ENCODE measurements at places on chromosomes 2 and 18. TPM values are rescaled to one million over a fixed set of nuclear protein-coding genes. Genes with fewer than 3 reads are reported as not detected.

DNA sequence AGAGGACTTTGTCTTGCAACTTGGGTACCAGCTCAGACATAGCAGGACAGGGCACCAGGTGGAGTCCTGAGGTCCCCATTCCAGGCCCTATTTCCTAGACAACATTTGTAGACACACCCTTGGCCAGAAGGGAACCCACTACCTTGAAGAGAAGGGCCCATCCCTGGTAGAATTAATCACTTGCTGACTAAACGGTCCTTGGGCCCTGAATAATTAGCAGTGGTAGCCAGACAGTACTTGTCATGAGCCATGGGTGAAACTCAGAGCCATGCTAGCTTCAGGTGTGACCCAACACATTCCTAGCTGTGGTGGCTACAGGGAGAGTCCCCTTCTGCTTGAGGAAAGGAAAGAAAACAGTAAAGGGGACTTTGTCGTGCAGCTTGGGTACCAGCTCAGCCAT, 28.5 kb upstream of the ACTR2 start:
- no peak for DNase-seq
- no peak overlapping the region for H3K4me3 ChIP-seq
- no peaks in the 10 kb centered on the region for H3K36me3 ChIP-seq
- no peak overlapping the region for H3K27ac ChIP-seq
- H3K27me3 ChIP-seq: no peaks in the 10 kb centered on the region

GRCh38 chr2:34419856-34420255, 820.8 kb upstream of the FAM98A start:
- H3K27me3 ChIP-seq: no peaks in the 10 kb centered on the region
- H3K4me1 ChIP-seq: no peaks in the 10 kb centered on the region
- DNase-seq: no peak
- no peak overlapping the region for H3K4me3 ChIP-seq

GRCh38 chr2:16584824-16585540, 80.7 kb downstream of the CYRIA start:
- H3K27ac ChIP-seq: peak overlapping the region; percentile 15
- no peaks in the 10 kb centered on the region for H3K27me3 ChIP-seq
- H3K4me3 ChIP-seq: no peak overlapping the region
- H3K4me1 ChIP-seq: peaks cover 27% of the 10 kb centered on the region
- no peaks in the 10 kb centered on the region for H3K36me3 ChIP-seq

DNA sequence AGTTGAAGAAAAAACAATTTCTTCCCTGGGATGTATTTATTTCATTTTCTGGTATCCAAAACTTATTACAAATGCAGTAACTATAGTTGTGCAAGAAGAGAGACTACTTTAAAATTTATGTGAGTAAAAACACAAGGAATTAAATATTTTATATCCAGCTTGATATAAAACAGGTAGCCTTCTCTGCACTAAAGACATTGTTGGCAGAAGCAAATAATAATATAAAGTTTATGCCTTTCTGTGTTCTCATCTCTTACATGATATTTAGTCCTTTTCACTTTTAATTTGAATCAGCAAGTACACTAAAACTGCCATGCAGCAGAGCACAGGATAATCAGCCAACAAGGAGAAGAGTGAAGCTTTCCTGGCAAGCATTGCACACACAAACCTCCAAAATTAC, 352.7 kb downstream of the ARL6IP6 start:
- no peaks in the 10 kb centered on the region for H3K36me3 ChIP-seq
- H3K4me1 ChIP-seq: no peaks in the 10 kb centered on the region
- H3K27ac ChIP-seq: no peak overlapping the region
- H3K27me3 ChIP-seq: no peaks in the 10 kb centered on the region
- no peak overlapping the region for H3K4me3 ChIP-seq

- no peaks in the 10 kb centered on the region for H3K4me1 ChIP-seq
- DNase-seq: no peak
- H3K27ac ChIP-seq: no peak overlapping the region
- H3K36me3 ChIP-seq: no peaks in the 10 kb centered on the region
- no peaks in the 10 kb centered on the region for H3K27me3 ChIP-seq
These were observed 147.7 kb downstream of the PPP1R1C start for GRCh38 chr2:182133195-182133891.

- H3K27me3 ChIP-seq: no peaks in the 10 kb centered on the region
- no peaks in the 10 kb centered on the region for H3K4me1 ChIP-seq
- H3K27ac ChIP-seq: no peak overlapping the region
- no peak overlapping the region for H3K4me3 ChIP-seq
- DNase-seq: no peak
- H3K36me3 ChIP-seq: no peaks in the 10 kb centered on the region
These were observed 151.2 kb downstream of the UBE2E3 start for GRCh38 chr2:181131584-181131983.

DNA sequence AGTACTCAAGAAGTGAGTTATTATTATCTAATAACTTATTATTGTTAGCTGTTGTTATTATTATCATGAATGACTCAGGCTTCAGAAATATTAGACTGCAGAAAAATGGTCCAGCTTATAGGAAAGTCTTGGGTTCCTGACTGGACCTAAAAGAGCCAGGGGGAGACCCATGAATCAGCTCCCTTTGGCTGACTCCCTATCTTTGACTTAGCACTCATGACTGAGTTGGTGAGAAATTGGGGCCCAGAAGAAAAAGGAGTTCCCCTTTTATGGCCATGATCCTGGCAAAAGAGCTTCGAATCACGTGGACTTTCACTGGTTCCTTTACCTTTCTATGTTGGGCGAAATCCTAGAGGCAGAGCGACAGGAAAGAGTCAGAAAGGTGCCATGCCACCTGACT, 145.8 kb downstream of the MYO3B start:
- H3K27me3 ChIP-seq: no peaks in the 10 kb centered on the region
- H3K36me3 ChIP-seq: no peaks in the 10 kb centered on the region
- H3K27ac ChIP-seq: no peak overlapping the region
- H3K4me3 ChIP-seq: no peak overlapping the region
- DNase-seq: no peak

DNA sequence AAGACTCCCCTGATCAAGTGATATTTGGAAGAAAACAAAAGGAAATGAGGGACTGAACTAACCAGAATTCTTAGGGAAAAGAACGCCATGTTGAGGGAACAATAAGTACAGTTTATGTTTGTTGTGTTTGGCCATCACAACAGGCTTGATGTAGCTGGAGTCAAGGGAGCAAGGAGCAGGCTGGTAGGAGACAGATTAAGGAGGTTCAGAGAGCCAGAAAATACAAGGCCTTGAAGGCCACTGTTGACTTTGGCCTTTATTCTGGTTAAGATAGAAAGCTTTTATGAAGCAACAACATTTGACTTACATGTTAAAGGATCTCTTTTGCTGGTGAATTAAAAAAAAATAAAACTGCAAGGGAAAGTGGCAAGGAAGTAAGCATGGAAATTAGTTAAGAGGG, 754.1 kb upstream of the SLC8A1 start:
- H3K4me1 ChIP-seq: no peaks in the 10 kb centered on the region
- no peak for DNase-seq
- no peak overlapping the region for H3K4me3 ChIP-seq
- no peaks in the 10 kb centered on the region for H3K27me3 ChIP-seq
- H3K36me3 ChIP-seq: no peaks in the 10 kb centered on the region
- no peak overlapping the region for H3K27ac ChIP-seq

- no peaks in the 10 kb centered on the region for H3K36me3 ChIP-seq
- no peaks in the 10 kb centered on the region for H3K27me3 ChIP-seq
- H3K4me3 ChIP-seq: no peak overlapping the region
- H3K27ac ChIP-seq: no peak overlapping the region
- DNase-seq: no peak
These were observed 15.2 kb downstream of the PRELID3A start for GRCh38 chr18:12422936-12423335.

KIAA2012 gene
- total RNA-seq: 2.8 TPM

RFTN2 gene
- total RNA-seq: 4.3 TPM

- no peaks in the 10 kb centered on the region for H3K27me3 ChIP-seq
- no peak for DNase-seq
- no peaks in the 10 kb centered on the region for H3K36me3 ChIP-seq
- no peak overlapping the region for H3K27ac ChIP-seq
These were observed 142.7 kb upstream of the DOK6 start for GRCh38 chr18:69257861-69258458.

GRCh38 chr18:79658366-79658765, 21.2 kb upstream of the CTDP1 start:
- no peak overlapping the region for H3K4me3 ChIP-seq
- no peak overlapping the region for H3K27ac ChIP-seq
- H3K4me1 ChIP-seq: no peaks in the 10 kb centered on the region
- no peaks in the 10 kb centered on the region for H3K27me3 ChIP-seq
- DNase-seq: no peak

GRCh38 chr2:160570376-160570775, 76.8 kb upstream of the RBMS1 start:
- no peak overlapping the region for H3K4me3 ChIP-seq
- peaks cover 7% of the 10 kb centered on the region for H3K4me1 ChIP-seq
- no peaks in the 10 kb centered on the region for H3K27me3 ChIP-seq
- DNase-seq: no peak
- H3K27ac ChIP-seq: no peak overlapping the region

DNA sequence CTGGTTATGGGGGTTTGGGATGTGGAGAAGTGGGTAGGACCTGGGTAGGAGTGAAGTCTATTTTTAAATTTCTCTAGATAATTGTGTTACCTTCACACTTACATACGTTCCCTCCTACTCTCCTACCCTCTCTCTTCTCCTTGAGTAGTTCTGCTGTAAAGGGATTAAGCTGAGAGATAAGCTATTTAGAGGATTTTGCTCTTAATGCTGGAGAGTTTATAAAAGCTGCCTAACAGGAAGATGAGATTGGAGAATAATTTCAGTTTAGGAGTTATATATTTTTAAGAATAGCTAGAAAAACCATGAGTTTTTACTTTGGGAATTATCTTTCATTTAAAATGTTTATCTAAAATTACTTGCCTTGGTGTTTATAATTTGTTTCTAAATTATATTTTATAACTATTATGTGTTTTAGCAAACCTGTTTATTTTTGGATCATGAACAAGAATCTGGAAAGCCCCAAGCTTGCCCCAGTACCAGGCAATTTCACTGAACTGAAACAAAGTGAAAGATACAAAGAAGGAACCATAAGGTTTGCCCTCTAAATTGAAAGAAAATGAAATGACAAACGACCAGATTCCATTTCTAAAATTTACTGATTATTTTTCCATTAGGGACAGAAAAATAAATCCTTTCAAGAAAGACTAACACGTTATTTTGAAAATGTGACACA, 101.5 kb downstream of the ZNF532 start:
- DNase-seq: no peak
- no peak overlapping the region for H3K27ac ChIP-seq
- no peak overlapping the region for H3K4me3 ChIP-seq
- H3K36me3 ChIP-seq: peaks cover 4% of the 10 kb centered on the region
- peaks cover 16% of the 10 kb centered on the region for H3K4me1 ChIP-seq

DNA sequence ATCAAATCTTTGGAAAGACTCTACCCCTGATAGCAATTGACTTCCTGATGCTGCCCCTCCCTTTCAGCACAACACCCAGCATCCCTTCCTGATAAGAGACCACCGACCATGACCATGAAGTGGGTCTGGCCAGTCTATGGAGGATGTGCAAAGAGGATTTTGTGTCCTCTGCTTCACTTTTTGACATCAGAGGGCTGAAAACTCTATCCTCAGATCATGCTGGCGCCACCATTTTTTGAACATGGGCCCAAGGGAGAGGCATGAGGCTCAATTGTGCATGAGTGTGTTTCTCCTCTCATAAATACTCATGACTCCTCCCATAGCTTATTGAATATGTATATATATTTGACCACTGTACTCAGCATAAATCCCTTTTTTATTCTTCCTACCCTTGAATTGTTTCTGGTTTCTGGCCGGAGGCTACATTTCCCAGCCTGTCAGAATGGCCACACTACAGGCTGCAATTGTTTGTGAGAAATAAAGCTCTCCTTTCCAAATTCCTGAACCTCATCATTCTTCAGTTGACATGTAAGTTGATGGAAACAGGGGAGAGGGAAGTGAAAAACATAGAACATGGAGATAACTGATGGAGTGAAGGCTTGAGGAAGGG, 314.1 kb downstream of the MYCN start:
- H3K36me3 ChIP-seq: no peaks in the 10 kb centered on the region
- no peaks in the 10 kb centered on the region for H3K4me1 ChIP-seq
- no peaks in the 10 kb centered on the region for H3K27me3 ChIP-seq
- no peak overlapping the region for H3K4me3 ChIP-seq
- no peak overlapping the region for H3K27ac ChIP-seq

AFF3 gene
- total RNA-seq: 57.3 TPM

- no peaks in the 10 kb centered on the region for H3K36me3 ChIP-seq
- H3K27me3 ChIP-seq: peaks cover 7% of the 10 kb centered on the region
- H3K4me3 ChIP-seq: no peak overlapping the region
- no peaks in the 10 kb centered on the region for H3K4me1 ChIP-seq
- no peak overlapping the region for H3K27ac ChIP-seq
- no peak for DNase-seq
These were observed 7.6 kb upstream of the ASXL2 start for GRCh38 chr2:25885933-25886332.

GRCh38 chr2:233092432-233093165, 32.5 kb downstream of the INPP5D start:
- no peaks in the 10 kb centered on the region for H3K27me3 ChIP-seq
- peaks cover 22% of the 10 kb centered on the region for H3K4me1 ChIP-seq
- no peak overlapping the region for H3K27ac ChIP-seq
- H3K36me3 ChIP-seq: no peaks in the 10 kb centered on the region
- H3K4me3 ChIP-seq: no peak overlapping the region

DNA sequence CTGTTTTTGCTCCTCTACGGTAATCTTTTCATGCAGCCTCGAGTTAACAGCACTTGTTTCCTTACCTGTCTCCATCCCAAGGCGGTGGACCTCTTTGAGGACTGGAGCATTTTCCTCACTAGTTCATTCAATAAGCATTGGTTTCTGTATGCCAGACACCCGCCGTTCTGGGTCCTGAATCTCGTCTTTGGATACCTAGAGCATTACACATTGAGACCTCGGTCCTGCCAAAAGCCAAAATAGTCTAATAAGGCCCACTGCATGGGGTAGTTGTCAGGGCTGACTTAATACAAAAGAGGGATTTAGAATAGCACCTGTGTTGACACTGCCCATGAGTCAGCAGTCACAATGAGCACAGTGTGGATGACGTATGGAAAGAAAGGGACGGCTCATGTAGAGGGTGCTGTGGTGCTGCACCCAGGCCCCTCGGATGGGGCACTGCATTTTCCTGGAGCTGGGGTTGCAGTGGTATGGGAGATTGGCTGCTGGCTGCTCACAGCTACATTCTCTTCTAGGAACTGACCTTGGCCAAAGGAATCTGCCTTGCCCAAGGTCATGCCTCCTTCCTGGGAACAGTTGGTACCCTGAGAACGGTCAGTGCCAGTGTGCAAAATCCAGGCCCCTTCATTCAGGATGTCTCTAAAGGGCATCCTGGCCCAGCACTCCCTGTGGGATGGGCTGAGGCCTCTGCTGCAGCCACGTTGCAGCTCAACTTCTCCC, 126.9 kb upstream of the NCK2 start:
- H3K27me3 ChIP-seq: peaks cover 4% of the 10 kb centered on the region
- H3K27ac ChIP-seq: no peak overlapping the region
- no peaks in the 10 kb centered on the region for H3K4me1 ChIP-seq
- no peak for DNase-seq
- H3K4me3 ChIP-seq: no peak overlapping the region
- no peaks in the 10 kb centered on the region for H3K36me3 ChIP-seq

STON1 gene
- 33.4 TPM for total RNA-seq

GRCh38 chr2:211117026-211117425, 560.6 kb downstream of the CPS1 start:
- no peaks in the 10 kb centered on the region for H3K36me3 ChIP-seq
- H3K4me3 ChIP-seq: no peak overlapping the region
- H3K27me3 ChIP-seq: no peaks in the 10 kb centered on the region
- DNase-seq: no peak
- no peak overlapping the region for H3K27ac ChIP-seq
- no peaks in the 10 kb centered on the region for H3K4me1 ChIP-seq

Data from lower lobe of right lung (tissue), 2 donors.